ENCODE measurements at places on chromosomes 5 and 9.

- DNase-seq = no peak
Measured at GRCh38 chr5:22521521-22521920, 331.6 kb downstream of the CDH12 start.

- DNase-seq = no peak
Measured at GRCh38 chr9:95954940-95955339, 79.4 kb downstream of the ERCC6L2 start.

DNA sequence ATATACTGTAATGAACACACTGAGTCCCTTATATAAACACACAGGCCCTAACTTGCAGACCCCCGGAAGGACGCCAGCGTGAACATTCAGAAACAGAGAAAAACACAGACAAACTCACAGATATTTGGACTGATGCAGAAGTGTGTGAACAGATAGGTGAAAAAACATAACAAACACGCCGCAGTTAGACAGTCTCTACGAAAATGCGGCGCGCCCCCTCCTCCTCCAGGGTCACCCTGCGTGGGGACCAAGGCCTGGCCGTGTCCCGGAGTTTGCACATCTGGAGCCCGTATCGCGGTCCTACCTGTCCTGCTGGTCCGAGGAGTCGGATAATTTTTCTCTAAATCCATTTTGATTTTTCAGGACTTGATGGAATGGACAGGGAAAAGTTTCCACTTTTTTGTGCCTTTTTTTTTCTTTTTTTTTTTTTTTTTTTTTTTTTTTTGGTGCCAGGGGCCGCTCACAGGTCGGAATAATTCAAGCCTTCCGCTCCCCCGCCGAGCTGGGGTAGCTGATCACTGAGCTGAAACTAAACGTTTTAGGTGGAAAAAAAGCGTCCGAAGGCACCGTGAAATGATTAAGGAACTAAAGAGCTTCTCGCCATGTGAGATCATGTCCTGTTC is at the start of gene PAX5:
Gene PAX5, minus strand, starts transcription at position 587 of the 623 bp plus-strand sequence. Its CDS starts 237 bp downstream, at position 350.
- DNase-seq = no peak

DNA sequence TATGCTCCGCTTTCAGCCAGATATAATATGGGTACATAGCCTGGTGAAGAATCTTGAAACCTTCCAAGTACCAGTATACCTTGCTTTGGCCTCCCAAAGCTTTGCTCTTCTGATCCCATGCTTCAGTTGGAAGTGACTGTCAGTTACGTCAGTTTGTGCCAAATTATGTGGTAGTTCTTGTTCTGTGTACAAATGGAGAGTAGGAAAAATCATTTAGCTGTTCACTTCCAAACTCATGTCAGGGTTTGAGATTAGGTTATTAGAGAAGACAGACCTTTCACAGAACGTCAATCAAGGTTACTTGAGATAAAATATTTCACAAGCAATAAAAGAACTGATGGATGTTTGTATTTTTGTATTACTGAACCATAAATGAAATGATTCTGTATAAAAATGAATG is 117.2 kb downstream of the NDUFS4 start:
- no peak for DNase-seq

- DNase-seq = no peak
Measured at GRCh38 chr9:3898461-3899218, 372.8 kb upstream of the RFX3 start.

GRCh38 chr5:77638763-77639671 is 504 bp upstream of the OTP start:
- DNase-seq = no peak

DNA sequence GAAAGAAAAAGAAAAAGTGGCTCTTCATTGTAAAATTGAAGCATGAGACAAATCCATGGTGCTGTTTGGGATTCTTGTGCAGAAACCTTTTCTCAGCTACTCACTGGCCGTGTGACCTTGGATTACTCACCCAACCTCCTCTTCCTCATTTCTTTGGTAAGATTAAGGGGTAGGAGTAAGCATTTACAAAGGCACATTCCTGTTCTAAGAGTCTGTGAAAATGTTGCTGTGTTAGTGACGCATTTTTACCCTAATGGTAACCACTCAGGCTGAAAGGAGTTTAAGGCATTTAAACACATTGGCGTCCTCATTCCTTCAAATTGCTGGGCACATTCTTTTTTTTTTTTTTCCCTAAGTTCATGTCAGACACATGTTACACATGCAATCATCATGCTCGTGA is 4.3 kb downstream of the RAI14 start:
- no peak for DNase-seq

- no peak for DNase-seq
Measured at GRCh38 chr9:123450996-123451395, 95.0 kb downstream of the CRB2 start.

GRCh38 chr9:127446713-127447415 is 4.3 kb downstream of the RPL12 start:
- no peak for DNase-seq

GRCh38 chr5:98816582-98817222 is 43.2 kb downstream of the RGMB start:
- DNase-seq = no peak

GRCh38 chr9:77661566-77662085 is 13.5 kb upstream of the GNA14 start:
- no peak for DNase-seq

DNA sequence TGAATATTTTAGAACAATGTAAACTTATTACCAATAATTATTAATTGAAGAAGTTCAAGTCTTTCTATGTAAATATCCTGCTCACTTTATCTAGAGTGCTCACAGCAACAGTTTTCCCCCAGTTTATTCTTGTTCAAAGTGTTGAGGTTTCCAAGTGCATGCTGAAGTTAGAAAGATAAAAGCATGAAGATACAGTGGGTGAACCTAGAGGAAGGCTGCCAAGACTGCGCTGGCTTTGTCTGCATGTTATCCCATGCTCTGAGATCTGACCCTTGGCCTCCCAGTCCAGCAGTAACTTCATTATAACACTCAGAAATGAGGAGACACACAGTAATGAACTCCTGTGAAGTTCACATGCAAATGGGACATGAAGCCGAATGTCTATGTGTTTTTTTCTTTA is 76.0 kb upstream of the PIP5K1B start:
- DNase-seq = no peak

DNA sequence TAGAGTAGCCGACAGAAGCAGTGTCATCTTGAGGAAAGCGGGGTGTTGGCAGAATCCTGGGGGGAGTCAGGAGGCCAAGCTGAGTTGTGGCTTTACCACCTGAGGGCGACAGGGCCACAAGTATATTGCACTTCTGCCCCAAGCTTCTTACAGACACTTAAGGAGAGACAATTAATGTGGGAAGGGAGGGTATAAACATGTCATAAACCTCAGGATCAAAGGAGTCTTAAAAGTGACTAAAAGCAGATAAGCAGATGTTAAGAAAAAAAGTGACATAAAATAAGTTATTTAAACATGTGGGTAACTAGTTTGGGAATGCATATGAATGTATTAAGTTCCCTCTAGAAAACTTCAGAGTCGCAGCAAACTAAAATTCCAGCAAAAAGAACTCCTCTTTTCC is 63.9 kb downstream of the ERAP1 start:
- no peak for DNase-seq

DNA sequence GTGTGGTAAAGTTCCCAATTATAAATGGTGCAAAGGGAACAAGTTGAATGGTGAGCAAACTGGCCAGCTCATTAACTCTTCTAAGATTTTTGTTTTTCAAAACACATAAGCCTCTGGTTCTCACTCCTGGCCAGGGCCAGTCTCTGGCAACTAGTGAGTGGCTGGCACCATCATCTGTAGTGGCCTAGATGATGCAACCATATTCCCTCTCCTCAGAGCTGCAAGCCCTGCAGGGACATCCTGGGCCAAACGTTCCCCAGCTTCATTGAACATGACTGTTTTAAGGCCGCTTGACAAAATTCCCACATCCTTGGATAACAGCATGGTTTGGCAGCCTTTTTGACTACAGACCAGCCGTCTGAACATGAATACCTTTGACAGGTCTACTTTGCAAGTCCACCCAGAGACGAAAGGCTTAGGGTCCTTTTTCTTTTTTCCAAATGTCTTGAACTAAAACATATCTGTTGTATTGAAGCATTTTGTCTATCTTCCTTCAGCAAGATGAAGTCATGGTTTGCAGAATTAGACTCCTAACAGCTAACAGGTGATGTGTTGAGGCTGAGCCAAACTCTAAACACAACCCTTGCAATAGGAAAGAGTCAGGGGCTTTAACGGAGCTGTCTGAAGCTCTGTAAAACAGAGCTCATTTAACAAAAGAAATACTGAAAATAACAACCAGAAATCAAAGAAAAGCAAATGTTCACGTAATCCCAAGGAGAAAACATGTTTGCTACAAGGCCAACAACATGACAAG is 23.8 kb downstream of the MACROH2A1 start:
- no peak for DNase-seq

DNA sequence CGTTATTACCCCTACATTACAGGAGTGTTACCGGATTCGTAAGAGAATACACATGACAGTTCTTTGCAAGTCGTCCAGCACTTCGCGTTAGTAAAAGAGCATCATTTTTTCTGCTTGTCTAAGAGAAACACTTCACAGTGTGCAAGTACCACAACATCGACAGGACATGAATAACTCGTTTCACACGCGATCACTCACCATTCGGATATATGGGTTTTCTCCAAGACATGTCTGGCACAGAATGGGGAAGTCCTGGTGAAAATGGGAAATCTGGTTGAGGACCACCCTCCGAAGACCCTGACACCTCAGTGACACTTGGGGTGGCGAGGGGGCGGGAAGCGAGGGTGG is 642 bp downstream of the RBM22 start:
- DNase-seq = no peak

DNA sequence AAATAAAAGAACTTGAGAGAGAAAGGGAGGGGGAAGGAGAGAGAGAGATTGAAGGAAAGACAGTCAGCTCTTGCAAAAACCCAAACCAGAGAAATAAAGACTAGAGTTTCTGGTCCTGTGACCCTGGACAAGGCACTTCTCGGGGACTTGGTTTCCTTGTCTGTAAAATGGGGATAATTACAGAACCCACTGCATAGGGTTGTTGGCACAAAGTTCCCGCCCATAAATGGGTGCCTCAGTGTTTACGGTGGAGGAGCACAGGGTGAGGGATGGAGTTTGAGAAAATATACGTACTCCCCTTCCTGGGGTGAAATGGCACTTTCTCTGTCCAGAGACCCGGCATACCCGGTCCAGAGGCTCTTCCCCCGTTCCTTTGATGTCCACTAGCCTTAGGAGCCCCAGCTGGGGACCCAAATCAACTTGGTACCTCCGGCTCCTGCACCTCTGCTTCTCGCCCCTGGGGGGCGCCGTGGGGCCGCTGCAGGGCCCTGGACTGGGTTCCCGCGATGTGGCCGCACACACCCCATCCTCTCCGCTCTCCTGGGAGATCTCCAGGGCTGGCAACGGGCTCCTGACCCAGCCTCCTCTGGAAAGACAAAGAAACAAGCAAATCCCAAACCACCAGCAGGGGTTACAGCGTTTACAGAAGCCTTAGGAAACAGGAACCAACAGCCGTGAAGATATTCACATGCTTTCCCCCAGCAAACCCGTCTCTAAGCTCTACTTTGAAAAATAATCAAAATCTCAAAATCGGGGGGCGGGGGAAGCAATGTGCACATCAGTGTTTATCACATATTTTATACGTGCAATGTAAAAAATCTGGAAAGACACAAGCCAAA is 26.3 kb downstream of the PTGES start:
- peak; percentile 74 for DNase-seq

GRCh38 chr9:97873425-97873824 is 20.4 kb downstream of the FOXE1 start:
- DNase-seq = no peak

DNA sequence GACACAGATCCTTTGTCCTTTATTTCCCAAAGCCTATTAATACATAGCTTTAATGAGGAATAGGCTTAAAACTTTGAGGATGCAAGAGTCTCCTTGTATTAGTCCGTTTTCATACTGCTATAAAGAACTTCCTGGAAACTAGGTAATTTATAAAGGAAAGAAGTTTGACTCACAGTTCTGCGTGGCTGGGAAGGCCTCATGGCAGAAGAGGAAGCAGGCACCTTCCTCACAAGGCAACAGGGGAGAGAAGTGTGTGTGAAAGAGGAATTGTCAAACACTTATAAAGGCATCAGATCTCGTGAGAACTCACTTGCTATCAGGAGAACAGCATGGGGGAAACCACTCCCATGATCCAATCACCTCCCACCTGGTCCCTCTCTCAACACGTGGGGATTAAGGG is 5.4 kb upstream of the CLK4 start:
- DNase-seq = no peak

DNA sequence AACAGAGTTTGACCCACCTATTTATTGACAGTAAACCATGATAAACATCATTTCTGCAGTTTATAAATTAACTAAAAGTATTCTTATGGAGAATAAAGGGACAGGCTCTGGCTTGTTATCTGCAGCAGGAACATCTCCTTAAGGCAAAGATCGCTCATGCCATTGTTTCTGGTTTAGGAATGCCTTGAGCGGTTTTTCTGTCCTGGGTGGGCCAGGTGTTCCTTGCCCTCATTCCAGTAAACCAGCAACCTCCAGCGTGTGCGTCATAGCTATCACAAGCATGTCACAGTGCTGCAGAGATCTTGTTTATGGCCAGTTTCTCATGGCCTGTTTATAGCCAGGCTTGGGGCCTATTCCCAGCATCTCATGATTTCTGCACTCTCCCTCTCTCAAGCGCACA is 521.7 kb downstream of the HINT1 start:
- no peak for DNase-seq

DNA sequence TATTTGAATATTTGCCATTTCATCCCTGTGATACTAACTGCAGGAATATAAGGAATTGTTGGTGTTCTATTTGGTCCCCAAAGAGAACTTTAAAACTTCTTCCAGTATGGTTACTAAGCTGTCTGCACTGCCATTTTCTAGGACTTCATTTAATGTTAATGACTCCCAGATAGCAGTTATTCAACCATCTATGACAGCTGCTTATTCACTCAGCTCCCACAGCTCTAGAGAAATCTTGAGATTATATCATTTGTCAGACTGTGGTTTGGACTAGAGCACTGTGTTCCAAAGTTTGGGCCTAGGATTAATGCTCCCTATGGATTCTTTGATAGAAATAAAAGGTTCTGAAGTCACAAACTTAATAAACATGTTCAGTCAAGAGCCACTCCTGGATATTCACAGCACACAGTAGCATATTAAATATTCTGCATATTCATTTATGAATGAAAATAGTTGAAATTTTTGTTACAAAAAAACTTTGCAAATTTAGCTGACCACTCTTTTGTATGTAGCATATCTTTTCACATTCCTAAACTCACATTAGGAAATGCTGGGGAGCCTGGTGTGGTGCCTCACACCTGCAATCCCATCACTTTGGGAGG is 173.7 kb downstream of the NFIB start:
- no peak for DNase-seq

DNA sequence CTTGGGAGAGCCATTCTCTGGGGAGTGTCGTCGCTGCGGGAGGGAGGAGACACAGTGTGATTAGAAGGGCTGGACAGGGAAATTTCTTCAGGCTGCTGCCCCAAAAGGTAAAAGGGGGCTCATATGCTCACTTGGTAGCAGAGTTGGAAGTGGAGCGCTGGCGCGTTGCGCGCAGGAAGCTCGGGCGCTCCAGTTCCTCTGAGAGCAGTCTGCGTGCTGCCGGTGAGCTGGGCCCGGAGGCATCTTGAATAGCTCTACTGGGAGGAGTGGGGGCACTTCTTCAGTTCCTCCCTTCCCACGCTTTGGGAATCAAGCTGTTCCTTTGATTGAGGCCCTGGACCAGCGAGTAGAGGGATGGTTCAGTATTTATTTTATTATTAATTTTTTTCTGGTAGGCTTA is 2.7 kb downstream of the RXFP3 start:
- DNase-seq = no peak

Measured in stimulated activated CD4-positive, alpha-beta T cell treated with anti-CD3 and anti-CD28 coated beads, Interleukin-2, amount 100 ng/mL, for 24 hours (primary cell).